Karpas-422 (cell line): ENCODE measurements at places on chromosomes 2 and 18. TPM values are rescaled to one million over a fixed set of nuclear protein-coding genes. Genes with fewer than 3 reads are reported as not detected.
A peak's percentile ranks its signal among the peaks of the same experiment; 100 is the strongest.

DNA sequence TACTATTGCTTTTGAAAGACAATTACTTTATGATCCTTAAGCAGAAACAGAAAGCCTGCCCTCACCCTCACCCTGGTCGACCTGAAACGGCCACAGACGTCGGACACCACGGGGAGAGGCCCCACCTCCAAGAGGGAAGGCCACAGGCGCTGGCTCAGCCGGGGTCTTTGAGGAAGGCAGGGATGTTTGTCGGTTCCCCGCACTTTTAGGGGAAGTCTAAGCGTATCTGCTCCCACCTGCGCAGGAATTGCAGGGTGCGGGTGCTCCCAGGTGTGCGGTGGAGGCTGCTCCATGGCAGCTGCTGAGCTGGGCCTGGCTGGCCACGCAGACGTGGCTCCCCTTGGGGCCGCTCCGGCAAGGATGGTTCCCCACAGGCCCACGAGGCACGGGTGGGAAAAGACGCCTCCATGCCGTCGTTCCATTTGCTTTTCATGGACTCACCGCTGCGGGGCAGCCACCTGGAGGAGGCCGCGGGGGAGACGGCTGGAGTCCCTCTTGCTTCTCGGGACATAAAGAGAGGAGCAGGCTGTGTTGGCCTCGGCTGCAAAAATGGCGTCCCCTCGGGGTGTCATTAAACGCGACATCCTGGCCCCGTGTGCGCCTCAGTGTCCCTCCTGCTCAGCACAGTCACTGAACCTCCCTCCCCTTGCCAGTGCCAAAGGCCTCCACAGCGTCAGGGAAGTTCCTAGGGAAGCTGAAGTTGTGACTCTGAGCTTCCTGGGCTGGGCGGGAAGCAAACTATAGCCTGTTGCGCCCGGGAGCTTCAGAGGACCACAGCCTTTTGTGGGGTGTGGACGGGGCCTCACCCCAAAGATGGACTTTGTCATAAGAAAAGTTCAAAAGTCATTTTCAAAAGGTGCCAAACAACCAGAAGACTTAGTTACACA is 63.4 kb downstream of the NFATC1 start:
- no peaks in the 10 kb centered on the region for H3K27me3 ChIP-seq
- peaks cover 18% of the 10 kb centered on the region for H3K36me3 ChIP-seq
- H3K27ac ChIP-seq: peak overlapping the region; percentile 96
- H3K4me3 ChIP-seq: peak overlapping the region; percentile 42
- H3K4me1 ChIP-seq: peaks cover 59% of the 10 kb centered on the region

- H3K36me3 ChIP-seq: no peaks in the 10 kb centered on the region
- no peak overlapping the region for H3K4me3 ChIP-seq
- no peaks in the 10 kb centered on the region for H3K4me1 ChIP-seq
- no peaks in the 10 kb centered on the region for H3K27me3 ChIP-seq
Measured at GRCh38 chr18:23939896-23940295, 74.7 kb upstream of the TTC39C start.

DNA sequence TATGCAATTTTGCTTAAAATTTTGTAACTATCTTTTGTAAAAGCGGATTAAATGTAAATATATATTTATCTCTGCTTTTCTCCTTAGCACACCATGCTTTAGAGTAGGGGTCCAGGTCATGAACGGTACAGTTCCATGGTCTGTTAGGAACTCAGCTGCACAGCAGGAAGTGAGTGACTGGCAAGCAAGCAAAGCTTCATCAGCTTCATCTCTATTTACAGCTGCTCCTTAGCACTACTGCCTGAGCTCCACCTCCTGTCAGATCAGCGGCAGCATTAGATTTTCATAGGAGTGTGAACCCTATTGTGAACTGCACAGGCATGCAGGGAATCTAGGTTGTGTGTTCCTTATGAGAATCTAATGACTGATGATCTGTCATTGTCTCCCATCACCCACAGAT is 959.0 kb upstream of the SLC39A10 start:
- H3K27ac ChIP-seq: no peak overlapping the region
- DNase-seq: no peak
- no peaks in the 10 kb centered on the region for H3K4me1 ChIP-seq
- H3K4me3 ChIP-seq: no peak overlapping the region

GRCh38 chr2:37011130-37011529 is 44.8 kb upstream of the STRN start:
- H3K27ac ChIP-seq: peak overlapping the region; percentile 45; the same call in 1 of the 2 replicates
- no peaks in the 10 kb centered on the region for H3K27me3 ChIP-seq
- no peak overlapping the region for H3K4me3 ChIP-seq
- H3K36me3 ChIP-seq: peaks cover 3% of the 10 kb centered on the region; the same call in 1 of the 2 replicates

GRCh38 chr18:37429791-37430190 is 135.8 kb downstream of the CELF4 start:
- no peaks in the 10 kb centered on the region for H3K36me3 ChIP-seq
- no peak overlapping the region for H3K27ac ChIP-seq
- H3K4me1 ChIP-seq: no peaks in the 10 kb centered on the region
- DNase-seq: peak; percentile 55

- no peak overlapping the region for H3K27ac ChIP-seq
- no peaks in the 10 kb centered on the region for H3K4me1 ChIP-seq
- no peaks in the 10 kb centered on the region for H3K27me3 ChIP-seq
- H3K4me3 ChIP-seq: no peak overlapping the region
Measured at GRCh38 chr2:110126086-110126773, 10.6 kb upstream of the MALL start.

- H3K4me1 ChIP-seq: peaks cover 93% of the 10 kb centered on the region
- DNase-seq: no peak
- no peaks in the 10 kb centered on the region for H3K36me3 ChIP-seq
- H3K4me3 ChIP-seq: no peak overlapping the region
- H3K27ac ChIP-seq: 0 out of 2 replicates have a peak overlapping the region, but pooled peaks have one; percentile 51
- no peaks in the 10 kb centered on the region for H3K27me3 ChIP-seq
Measured at GRCh38 chr18:55501579-55501978, 86.4 kb downstream of the TCF4 start.

- H3K4me1 ChIP-seq: peaks cover 27% of the 10 kb centered on the region
- H3K4me3 ChIP-seq: peak overlapping the region; percentile 81
- H3K36me3 ChIP-seq: no peaks in the 10 kb centered on the region
- DNase-seq: peak; percentile 79
Measured at GRCh38 chr2:23940718-23941620, 706 bp downstream of the UBXN2A start.

GRCh38 chr2:28620801-28621171 is 124.9 kb downstream of the PLB1 start:
- no peak overlapping the region for H3K4me3 ChIP-seq
- no peaks in the 10 kb centered on the region for H3K36me3 ChIP-seq

GRCh38 chr2:236343400-236344161 is 79.4 kb upstream of the ASB18 start:
- no peak overlapping the region for H3K27ac ChIP-seq
- no peaks in the 10 kb centered on the region for H3K27me3 ChIP-seq
- H3K4me1 ChIP-seq: no peaks in the 10 kb centered on the region
- peak; percentile 90 for DNase-seq
- H3K4me3 ChIP-seq: no peak overlapping the region

DNA sequence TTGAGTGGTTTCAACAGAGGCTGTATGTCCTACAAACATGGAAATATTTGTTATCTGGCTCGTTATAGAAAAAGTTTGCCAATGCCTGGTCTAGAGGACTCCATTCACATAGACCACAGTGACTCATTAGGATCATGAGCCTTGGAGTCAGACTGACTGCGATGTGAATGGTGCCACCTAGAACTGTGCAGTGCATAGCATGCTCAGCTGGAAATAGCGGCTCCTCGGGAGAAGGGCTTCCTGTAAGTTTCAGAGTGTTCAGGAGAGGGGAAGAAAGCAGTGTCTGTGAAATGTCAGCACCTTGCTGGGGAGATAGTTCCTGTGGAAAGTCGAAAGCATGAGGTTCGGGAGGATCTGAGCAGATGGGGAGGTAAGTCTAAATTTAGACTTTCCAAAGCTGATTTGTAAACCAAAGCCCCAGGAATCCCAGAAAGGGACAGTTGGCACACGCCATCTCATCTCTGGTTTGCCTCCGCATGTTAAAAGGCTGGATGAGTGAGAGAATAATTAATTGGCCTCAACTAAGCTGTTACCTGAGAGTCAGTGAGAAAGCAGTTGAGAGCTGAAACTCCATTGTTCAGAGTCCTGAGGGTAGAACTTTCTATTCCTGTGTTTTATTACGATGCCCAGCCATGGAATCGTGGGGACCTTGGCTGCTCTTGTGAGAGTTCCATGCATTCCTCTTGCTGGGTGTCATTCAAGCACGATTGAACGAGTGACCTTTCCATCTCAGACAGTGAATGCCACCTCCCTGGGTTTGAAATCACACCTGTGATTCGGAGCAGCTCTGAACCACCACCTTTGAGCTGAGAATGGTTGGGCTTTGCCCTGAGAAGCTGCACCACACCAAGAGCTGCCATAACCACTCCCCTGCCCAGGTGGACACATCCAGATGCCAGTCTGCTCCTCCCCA is 99.5 kb downstream of the MAPK4 start:
- no peak for DNase-seq
- H3K27me3 ChIP-seq: no peaks in the 10 kb centered on the region
- no peak overlapping the region for H3K4me3 ChIP-seq
- no peak overlapping the region for H3K27ac ChIP-seq

- no peak overlapping the region for H3K27ac ChIP-seq
- no peak for DNase-seq
- peaks cover 6% of the 10 kb centered on the region for H3K4me1 ChIP-seq
- H3K27me3 ChIP-seq: 0 out of 2 replicates have a peak, but pooled peaks cover 3% of the 10 kb centered on the region
- H3K4me3 ChIP-seq: no peak overlapping the region
Measured at GRCh38 chr18:58208207-58208932, 164.3 kb downstream of the NEDD4L start.

- no peak overlapping the region for H3K4me3 ChIP-seq
- no peaks in the 10 kb centered on the region for H3K27me3 ChIP-seq
- H3K36me3 ChIP-seq: no peaks in the 10 kb centered on the region
- H3K27ac ChIP-seq: no peak overlapping the region
- DNase-seq: peak; percentile 37
- H3K4me1 ChIP-seq: peaks cover 42% of the 10 kb centered on the region
Measured at GRCh38 chr2:100179806-100180205, 37.4 kb upstream of the AFF3 start.

- H3K27me3 ChIP-seq: no peaks in the 10 kb centered on the region
- no peak overlapping the region for H3K27ac ChIP-seq
- no peaks in the 10 kb centered on the region for H3K4me1 ChIP-seq
- DNase-seq: no peak
Measured at GRCh38 chr18:57002627-57003026, 144.3 kb upstream of the BOD1L2 start.

GRCh38 chr2:80120866-80121265 is 183.7 kb downstream of the LRRTM1 start:
- H3K4me1 ChIP-seq: no peaks in the 10 kb centered on the region
- no peak overlapping the region for H3K4me3 ChIP-seq
- no peak overlapping the region for H3K27ac ChIP-seq
- DNase-seq: no peak
- no peaks in the 10 kb centered on the region for H3K27me3 ChIP-seq
- H3K36me3 ChIP-seq: no peaks in the 10 kb centered on the region

GRCh38 chr2:183224948-183225347 is 100.7 kb downstream of the NUP35 start:
- H3K27me3 ChIP-seq: no peaks in the 10 kb centered on the region
- no peak for DNase-seq
- H3K4me1 ChIP-seq: no peaks in the 10 kb centered on the region
- 0 out of 2 replicates have a peak, but pooled peaks cover 4% of the 10 kb centered on the region for H3K36me3 ChIP-seq
- no peak overlapping the region for H3K27ac ChIP-seq
- no peak overlapping the region for H3K4me3 ChIP-seq

DNA sequence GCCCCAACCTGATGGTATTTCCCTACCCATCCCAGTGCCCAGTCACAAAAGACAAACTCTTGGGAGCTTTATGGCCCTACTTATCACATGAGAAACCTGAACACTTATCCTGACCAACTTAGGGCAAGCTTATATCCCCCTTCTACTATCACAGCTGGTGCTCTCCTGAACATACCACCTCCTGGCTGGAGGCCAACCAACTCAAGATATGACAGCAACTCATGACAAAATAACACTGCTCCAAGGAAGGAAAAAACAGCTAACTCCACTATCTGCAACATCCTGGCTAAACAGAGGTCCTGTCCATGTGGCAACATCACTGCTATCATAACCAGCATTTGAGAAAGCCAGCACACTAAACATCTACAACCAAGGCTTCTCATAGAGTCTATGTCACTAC is 20.9 kb upstream of the CLASP1 start:
- no peaks in the 10 kb centered on the region for H3K27me3 ChIP-seq
- no peak overlapping the region for H3K4me3 ChIP-seq
- no peak for DNase-seq

DNA sequence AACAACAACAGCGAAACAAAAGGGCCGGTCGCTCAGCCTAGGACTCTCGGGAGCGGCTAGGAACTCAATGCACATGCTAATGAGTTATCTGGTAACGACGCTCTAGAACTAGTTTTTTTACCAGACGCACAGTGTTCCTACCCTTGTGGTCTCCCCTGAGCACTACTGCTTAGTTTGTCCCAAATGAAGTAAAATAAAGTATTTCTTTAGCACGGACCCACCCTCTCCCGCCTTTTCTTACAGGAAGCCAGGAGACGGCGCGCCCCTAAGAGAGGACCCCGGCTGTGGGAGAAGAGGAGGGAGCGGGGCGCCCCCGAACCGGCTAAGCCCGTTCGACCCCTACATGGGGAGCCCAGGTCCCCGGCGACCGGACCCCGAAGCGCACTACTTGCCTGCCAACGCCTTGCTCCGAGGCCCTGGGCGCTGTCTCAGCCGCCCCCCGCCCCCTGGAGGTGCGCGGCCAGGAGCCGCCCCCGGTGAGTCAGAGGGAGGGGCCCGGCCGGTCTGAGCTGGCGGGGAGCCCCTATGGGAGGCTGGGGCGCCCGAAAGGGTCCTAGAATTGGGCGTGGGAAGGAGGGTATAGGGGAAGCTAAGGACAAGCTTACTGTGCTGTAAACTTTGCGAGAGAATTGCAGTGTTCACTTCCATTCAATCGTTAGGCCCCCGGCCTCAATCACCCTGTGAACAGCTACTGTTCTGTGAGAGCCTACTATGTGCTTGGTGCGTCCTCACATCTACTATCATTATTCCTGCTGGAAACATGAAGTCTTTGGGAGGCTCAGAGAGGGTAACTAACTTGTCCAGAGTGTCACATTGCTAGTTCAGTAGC is 3.6 kb upstream of the CAPG start:
- H3K36me3 ChIP-seq: no peaks in the 10 kb centered on the region
- no peaks in the 10 kb centered on the region for H3K27me3 ChIP-seq
- no peak overlapping the region for H3K27ac ChIP-seq

GRCh38 chr18:3463051-3463450 is 13.1 kb downstream of the TGIF1 start:
- no peak for DNase-seq
- H3K27ac ChIP-seq: peak overlapping the region; percentile 40
- peaks cover 25% of the 10 kb centered on the region for H3K36me3 ChIP-seq
- no peaks in the 10 kb centered on the region for H3K27me3 ChIP-seq
- H3K4me3 ChIP-seq: no peak overlapping the region

- no peaks in the 10 kb centered on the region for H3K36me3 ChIP-seq
- DNase-seq: no peak
- no peak overlapping the region for H3K4me3 ChIP-seq
- H3K27ac ChIP-seq: no peak overlapping the region
- H3K4me1 ChIP-seq: peaks cover 24% of the 10 kb centered on the region
- H3K27me3 ChIP-seq: no peaks in the 10 kb centered on the region
Measured at GRCh38 chr2:74415762-74416395, 5.5 kb downstream of the C2orf81 start.

LINC00305 gene
- 5.1 and 11.2 TPM in 2 replicates for total RNA-seq

CELF4 gene
- total RNA-seq: not detected in 2 replicates

ZAP70 gene
- total RNA-seq: not detected in 2 replicates

TMEFF2 gene
- total RNA-seq: not detected in 2 replicates

PSTPIP2 gene
- total RNA-seq: not detected in 2 replicates
